CD8-positive, alpha-beta T cell (primary cell): ENCODE measurements at places on chromosomes 2 and 18.

DNA sequence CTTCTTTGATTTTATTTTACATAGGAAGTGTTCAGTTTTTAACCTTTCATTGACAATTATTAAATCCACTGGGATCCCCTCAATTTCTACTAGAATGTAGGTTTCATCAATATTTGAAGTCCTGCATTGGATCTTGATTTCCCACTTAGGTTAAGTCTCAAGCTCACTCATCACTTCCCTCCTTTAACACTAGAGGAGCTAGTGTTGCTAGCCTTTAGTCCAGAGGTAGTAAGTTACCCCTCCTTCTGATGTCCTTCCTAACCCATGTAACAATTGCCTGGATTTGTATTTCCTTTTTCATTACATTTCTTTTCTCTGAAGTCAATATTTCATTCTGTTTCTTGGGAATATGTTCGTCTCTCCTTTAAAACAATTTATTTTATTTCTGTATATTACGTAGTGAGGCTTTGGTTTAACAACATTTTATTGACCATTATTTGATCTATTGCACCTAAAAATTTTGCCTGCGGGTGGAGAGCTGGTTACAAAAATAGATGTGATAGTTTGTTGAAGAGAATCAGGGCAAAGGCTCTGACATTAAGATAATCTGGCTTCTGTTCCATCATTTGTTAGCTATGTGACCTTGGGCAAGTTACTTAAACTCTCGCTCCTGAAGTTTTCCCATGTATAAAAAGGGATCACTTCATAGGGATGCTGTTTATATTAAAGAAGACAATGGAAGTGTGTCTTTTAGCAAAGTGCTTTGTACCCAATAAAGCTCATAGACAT lies 833.0 kb downstream of the SLC4A3 start:
- no peak for DNase-seq

DNA sequence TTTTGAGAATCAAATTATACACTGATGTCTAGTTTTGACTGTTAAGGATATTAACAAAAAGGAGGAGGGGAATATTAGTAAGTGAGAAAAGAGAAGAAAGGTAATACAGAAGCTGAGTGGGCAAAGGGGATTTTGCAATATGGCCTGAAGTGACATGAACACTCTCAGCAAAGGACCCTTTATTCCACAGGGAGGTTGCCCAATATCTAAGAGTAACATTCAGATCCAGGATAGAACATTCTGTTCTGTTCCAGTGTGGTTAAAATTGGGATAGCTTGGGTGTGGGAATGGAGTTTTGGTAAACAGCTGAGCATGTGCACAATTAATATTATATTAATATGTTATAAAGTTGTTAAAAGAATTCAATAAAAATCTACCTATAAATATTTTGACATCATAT lies 120.1 kb downstream of the ZNF385B start:
- DNase-seq, result no peak

- DNase-seq, result no peak
Measured at GRCh38 chr2:144511937-144512336, 8.0 kb downstream of the ZEB2 start.

GRCh38 chr2:232523682-232524597 lies 2.0 kb upstream of the CHRND start:
- DNase-seq, result no peak

- no peak for DNase-seq
Measured at GRCh38 chr2:174177316-174177890, 70.9 kb downstream of the OLA1 start.

DNA sequence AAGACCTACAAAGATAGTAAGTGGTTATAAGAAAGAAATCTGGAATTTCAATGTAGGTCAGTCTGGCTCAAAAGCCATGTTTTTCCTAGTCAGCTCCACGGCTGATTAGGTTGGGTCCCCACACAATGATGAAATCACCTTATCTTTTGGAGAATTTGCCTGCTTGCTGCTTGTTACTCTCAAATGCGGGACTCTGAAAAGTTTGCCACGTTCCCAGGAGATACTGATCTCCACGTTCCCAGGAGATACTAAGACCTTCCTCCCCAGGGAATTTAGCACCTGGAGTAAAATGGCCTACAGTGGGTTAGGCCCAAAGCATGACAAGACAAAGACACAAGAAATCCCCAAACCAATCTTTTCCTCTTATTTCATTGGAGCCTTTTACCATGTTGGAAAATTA lies 449.6 kb downstream of the TNS1 start:
- DNase-seq, result no peak

GRCh38 chr2:66832646-66833435 lies 397.9 kb downstream of the MEIS1 start:
- DNase-seq, result no peak
